ENCODE measurements at places on chromosomes 3 and 15.
A peak's percentile ranks its signal among the peaks of the same experiment; 100 is the strongest.

DNA sequence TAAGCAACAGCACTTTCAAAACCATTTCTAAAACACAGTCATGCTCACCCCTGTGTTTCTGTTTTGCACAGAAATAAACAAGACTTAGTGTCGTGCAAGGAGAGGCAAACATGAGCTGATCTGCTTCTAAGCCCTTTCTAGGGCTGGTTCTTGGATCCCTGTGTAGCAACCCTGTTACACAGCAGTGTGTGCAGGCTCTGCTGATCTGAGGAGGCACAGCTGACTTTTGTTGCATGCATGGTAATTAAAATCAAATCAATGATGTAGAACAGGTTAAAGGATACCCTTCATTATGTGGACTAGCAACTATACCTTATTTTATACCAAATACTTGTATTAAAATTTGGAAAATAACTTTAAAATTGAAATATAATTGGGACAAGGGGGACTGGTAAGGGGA lies 234.8 kb downstream of the PDZRN3 start:
- DNase-seq = no peak

DNA sequence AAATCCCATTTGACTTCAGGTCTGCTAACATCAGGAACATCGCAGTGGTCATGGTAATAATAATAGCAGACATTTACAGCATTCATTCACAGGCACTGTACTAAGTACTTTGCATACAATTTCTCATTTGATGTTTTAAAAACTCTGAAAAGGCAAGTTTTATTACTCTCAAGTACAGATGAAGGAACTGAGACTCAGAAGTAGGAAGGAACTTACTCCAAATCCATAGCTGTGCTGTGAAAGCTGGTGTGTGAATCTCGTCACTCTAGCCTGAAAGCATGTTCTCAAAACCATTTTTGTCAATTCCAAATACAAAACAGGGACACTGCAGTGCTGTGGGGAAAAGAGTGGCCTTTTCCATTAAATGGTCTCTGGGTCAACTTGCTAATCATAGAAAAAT lies 179.9 kb downstream of the FAM43A start:
- no peak for DNase-seq

DNA sequence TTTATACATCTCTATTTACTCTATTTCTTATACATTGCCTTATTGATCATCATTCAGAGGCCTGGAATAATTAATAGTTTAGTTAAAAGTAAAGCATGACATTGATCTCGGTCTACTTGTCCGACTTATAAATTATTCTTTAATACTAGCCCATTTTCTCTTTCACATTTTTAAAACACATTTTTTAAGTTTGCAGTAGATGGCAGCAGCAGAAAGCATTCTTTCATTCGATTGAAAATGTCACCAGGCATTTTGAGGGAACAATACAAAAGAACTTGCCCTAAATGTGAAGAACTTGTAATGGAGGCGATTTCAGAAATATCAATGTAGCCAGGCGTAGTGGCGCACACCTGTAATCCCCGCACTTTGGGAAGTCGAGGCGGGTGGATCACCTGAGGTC lies 15.5 kb upstream of the MAP3K13 start:
- no peak for DNase-seq

- no peak for DNase-seq
Observed at GRCh38 chr3:73148206-73148605, 86.7 kb downstream of the EBLN2 start.

GRCh38 chr3:7074217-7074616 lies 213.3 kb downstream of the GRM7 start:
- DNase-seq = no peak

- no peak for DNase-seq
Observed at GRCh38 chr3:160009525-160009924, 20.9 kb downstream of the IL12A start.

- DNase-seq = no peak
Observed at GRCh38 chr3:82274897-82275296, 513.5 kb upstream of the GBE1 start.

GRCh38 chr3:192959773-192960172 lies 42.1 kb upstream of the MB21D2 start:
- no peak for DNase-seq

- DNase-seq = no peak
Observed at GRCh38 chr15:60340207-60340921, 57.4 kb downstream of the ANXA2 start.

DNA sequence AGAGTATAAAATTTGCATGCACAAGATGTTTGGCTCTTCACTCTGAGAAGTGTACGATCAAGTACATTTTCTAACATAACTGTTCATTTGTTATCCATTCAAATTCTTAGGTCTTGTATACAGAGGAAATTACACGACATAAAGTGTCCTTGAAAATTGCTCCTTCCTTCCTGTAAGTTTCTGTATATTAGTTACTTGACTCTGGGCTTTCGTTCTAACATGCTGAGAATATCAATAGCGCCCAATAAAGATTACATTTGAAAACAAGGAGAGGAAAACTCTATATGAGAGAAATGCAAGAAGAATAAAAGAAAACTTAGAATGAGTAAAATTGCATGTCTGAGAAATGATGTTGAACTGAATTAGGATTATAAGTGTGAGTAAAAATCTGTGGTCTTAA lies 722.5 kb upstream of the CADM2 start:
- DNase-seq = no peak

- no peak for DNase-seq
Observed at GRCh38 chr3:176328666-176329065, 868.6 kb downstream of the TBL1XR1 start.

GRCh38 chr3:101423984-101424888 lies 88.8 kb downstream of the SENP7 start:
- DNase-seq = no peak

- peak; percentile 70 for DNase-seq
Observed at GRCh38 chr15:75693501-75694240, 19.0 kb downstream of the CSPG4 start.

- no peak for DNase-seq
Observed at GRCh38 chr3:122294359-122294758, 30.7 kb upstream of the CSTA start.

DNA sequence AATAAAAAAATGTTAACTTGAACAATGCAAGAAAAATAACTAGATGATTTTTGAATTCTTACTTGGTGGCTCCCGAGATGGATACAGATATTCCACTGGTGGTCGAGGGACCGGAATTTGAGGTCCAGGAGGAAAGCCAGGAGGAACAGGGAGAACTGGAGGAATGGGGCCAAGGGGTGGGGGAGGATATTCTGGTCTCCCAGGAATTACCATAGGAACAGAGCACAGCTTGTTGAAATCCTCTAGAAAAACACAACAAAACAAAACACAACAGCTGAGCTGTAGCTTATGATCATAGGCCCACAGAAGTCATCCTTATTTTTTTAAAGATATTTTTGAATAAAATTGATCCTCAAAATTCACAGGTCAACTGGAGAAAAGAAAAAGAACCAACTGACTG lies 129.4 kb downstream of the FBN1 start:
- DNase-seq = no peak

DNA sequence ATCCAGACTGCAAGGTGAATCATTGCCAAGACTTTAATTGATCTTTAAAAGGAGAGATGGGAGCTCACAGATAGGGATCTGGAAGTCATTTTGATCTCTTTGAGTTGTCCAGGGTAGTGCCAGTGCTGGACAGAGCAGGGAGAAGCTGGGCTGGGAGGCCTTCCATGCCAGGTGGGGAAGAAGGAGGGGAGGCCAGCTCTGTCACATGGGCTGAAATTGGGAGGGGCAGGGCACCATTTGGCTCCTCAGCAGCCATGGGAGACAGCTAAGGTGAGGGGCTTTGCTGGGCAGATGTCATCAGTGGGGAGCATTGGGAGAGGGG lies 23.4 kb downstream of the SMAD6 start:
- DNase-seq = no peak

DNA sequence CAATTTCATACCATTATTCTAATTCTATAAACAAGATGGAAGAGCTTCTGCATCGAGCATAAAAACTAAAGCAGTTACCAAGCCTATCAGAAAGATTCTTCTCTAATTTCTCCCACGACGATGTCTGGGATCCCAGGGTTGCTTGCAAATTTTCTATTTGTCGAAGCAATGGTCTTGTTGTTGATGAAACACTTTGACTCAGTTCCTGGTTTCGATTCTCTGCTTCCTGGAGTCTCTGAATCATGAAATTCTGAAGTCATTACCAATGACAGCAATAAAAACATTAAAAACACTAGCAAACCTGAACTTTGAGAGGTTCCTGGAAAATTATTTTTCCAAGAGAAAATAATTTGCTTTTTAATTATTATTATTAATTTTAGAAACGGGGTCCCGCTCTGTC lies 18.7 kb downstream of the TMF1 start:
- no peak for DNase-seq

- no peak for DNase-seq
Observed at GRCh38 chr3:135667061-135667460, 298.5 kb upstream of the PPP2R3A start.

DNA sequence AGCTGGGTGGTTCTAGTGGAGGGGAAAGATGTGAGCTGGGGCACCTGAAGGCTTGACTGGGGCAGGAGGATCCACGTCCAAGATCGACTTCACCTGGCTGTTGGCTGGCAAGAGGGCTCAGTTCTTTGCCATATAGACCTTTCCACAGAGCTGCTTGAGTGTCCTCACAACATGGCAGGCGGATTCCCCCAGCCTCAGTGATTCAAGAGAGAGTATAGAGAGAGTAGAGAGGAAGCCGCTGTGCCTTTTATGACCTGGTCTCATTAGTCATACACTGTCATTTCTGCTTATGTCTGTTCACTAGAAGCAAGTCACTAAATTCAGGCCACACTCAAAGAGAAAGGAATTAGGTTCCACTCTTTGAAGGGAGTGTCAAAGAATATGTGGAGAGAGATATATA lies 101.6 kb downstream of the APBA2 start:
- no peak for DNase-seq

DNA sequence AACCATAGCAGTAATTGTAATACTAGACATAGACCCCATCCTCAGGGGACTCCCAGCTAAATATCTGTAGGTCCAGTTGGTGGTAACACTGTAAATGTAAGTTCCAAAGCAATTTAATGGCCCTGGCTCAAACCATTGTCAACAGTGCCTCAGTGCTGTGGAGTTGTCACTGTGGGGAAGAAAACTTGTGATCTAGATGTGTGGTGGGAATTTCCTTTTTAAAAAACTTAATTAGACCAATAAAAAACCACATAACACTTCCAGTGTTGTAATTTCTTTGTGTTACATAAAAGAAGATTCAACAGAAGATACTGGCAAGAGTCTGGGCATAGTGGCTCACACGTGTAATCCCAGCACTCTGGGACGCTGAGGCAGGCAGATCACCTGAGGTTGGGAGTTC lies 138.6 kb upstream of the UMPS start:
- no peak for DNase-seq

DNA sequence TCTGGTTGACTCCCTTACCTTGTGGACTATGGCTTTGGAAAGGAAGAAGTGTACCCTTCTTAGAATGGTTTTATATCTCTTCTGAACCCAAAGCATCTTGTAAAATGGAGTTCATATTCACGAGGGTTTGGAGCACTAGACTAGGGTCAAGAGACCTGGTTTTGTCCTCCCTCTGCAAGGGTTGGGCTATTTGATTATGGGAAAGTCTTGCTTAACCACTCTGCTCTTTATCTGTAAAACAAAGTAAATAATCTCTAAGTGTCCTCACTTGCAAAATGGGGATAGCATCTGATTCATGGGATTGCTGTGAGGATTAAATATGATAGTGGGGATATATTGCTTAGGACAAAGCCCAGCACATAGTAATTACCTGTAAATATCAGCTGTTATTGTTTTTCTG lies 17.9 kb upstream of the SLC2A2 start:
- no peak for DNase-seq

DNA sequence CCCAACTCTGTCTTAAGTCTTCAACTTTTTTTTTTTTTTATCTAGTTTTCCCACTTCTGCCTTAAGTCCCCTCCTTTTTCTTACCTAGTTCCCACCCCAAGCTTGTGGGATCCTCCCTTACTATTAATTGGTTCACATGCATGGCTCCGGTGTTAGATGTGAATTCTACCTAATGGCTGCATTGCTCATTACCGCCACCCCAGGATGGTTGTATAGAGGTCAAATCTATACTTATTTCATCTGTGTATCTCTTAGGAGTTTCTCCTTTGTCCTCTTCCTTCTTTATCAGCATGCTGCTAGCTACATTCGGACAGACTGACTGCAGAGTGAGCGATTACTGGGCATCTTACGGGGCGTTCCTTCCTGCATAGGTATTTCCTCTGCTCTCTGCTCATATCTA lies 605.7 kb upstream of the GRM7 start:
- DNase-seq = no peak

DNA sequence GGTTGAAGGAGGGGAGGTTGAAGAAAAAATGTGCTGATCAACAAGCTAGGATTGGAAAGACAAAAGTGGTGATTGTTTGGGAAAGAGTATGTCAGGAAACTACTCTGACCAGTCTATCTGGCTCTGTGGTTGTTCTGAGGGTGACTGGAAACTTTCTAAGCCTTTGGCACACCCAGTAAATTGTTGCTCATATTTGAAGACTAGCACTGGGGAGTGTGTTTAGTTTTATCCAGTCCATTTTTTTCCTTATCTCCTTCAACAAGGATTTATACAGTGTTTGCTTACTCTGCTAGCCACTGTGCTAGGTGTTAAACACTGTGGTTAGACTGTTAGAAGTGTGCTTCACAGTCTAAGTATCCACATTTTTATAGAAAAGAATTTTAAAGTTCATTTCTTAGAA lies 28.8 kb downstream of the PPM1L start:
- no peak for DNase-seq

- DNase-seq = no peak
Observed at GRCh38 chr15:73660455-73660854, 23.7 kb upstream of the CD276 start.

DNA sequence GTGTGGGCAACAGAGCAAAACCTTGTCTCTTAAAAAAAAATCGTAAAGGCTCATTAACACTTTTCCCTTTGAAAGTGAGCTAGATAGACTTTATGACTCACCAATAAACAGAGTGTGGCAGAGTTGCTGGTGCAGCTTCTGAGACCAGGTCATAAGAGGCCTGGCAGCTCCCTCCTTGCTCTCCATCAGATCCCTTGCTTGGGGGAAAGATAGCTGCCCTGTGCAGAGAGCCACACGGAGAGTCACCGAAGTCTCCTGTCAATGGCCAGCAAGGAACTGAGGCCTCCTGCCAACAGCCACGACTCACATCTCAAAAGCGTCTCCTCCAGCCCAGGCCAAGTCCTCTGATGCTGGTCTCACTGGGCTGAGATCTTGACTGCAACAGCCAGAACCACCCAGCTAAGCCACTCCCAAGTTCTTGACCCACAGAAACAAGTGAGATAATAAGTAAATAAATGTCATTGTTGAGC lies 8.7 kb upstream of the GP9 start:
- DNase-seq = no peak

DNA sequence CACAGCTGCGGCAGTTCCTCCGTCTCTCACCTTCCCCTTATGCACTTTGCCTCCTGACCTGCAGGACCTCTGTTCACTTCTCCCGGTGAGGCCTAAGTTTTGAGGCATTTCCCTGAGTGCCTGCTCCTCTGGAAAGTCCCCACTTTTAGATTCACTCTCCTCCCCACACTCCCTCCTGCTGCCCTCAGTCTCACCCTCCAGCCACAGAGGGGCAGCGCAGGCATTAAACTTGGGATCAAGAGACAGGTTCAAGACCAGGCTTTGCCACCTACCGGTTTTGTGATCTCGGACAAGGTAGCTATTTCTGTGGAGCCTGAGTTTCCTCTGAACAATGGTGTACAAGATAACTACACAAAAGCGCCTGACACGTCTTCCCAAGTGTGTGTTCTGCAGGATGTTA lies 19.4 kb downstream of the SLC6A11 start:
- DNase-seq = no peak

Measured in SK-N-DZ (cell line).